ENCODE measurements at places on chromosomes 2 and 18.

GRCh38 chr2:109226128-109226527, 97.1 kb downstream of the SH3RF3 start:
- no peak overlapping the region for H3K4me3 ChIP-seq
- H3K4me1 ChIP-seq = peaks cover 6% of the 10 kb centered on the region
- no peak overlapping the region for H3K27ac ChIP-seq
- no peaks in the 10 kb centered on the region for H3K36me3 ChIP-seq
- peaks cover 10% of the 10 kb centered on the region for H3K27me3 ChIP-seq
- no peak for DNase-seq

DNA sequence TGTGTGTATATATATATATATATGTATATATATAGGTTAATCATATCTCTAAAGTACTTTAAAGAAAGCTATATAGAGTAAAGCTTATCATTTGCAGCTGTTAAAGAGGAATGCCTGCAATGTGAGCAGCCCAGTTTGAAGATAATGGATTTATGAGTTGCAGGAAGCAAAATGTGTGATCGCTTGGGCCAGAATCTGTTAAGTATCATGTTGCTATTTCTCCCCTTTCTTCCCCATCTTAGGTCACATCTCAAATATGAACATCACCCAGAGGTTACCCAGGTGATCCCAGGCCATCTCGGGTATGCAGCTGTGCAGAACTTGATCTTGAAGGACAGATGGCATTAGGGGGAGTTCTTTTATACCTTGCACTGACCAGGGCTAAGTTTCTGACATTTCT, 316.5 kb downstream of the MTX2 start:
- no peak overlapping the region for H3K27ac ChIP-seq
- H3K4me3 ChIP-seq = no peak overlapping the region
- DNase-seq = no peak
- H3K4me1 ChIP-seq = peaks cover 25% of the 10 kb centered on the region
- peaks cover 39% of the 10 kb centered on the region for H3K27me3 ChIP-seq

DNA sequence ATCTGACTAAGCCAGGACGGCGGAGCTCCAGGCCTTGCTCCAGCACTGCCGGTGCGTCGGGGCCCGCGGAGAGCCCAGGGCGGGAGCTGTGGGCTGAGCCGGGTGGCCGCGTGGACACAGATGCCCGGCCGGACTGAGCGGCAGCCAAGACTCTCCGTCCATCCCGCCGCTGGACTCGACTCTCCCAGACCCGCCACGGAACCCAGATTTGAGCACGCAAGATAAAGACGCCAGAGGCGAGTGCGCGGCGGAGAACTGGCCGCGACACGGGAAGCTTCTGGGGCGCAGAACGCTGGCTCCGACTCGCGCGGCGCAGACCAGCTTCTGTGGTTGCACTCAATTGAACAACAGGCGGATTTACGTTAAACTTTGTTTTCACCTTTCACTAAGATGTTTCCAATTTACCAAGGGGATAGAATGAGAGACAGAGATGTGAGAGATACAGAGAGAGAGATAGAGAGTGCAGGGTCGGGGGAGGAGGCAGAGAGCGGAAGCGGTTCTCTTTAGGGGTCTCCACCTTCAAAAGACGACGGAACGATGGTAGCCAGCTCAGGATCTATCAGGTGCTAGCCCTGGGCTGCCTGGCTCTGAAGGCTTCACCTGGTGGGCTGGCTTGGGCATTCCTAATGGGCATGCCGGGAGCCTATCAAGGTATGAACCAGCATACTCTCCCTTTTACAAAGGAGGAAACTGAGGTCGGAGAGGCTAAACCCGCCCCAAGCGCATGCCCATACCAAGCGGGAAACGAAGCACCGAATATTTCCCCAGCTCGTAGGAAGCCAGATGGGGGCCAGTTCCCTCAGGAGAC, 10.4 kb upstream of the EN1 start:
- peaks cover 100% of the 10 kb centered on the region for H3K27me3 ChIP-seq
- H3K4me3 ChIP-seq = no peak overlapping the region
- DNase-seq = no peak
- H3K36me3 ChIP-seq = peaks cover 2% of the 10 kb centered on the region
- H3K4me1 ChIP-seq = peaks cover 16% of the 10 kb centered on the region
- H3K27ac ChIP-seq = no peak overlapping the region

- no peak overlapping the region for H3K27ac ChIP-seq
- no peak for DNase-seq
- peaks cover 46% of the 10 kb centered on the region for H3K4me1 ChIP-seq
- peaks cover 43% of the 10 kb centered on the region for H3K36me3 ChIP-seq
Observed at GRCh38 chr2:223720367-223720766, 117.0 kb downstream of the AP1S3 start.

- peaks cover 69% of the 10 kb centered on the region for H3K4me1 ChIP-seq
- H3K36me3 ChIP-seq = no peaks in the 10 kb centered on the region
- no peak for DNase-seq
- no peak overlapping the region for H3K27ac ChIP-seq
- H3K4me3 ChIP-seq = peak overlapping the region; percentile 33
Observed at GRCh38 chr2:235659767-235660322, 166.0 kb downstream of the AGAP1 start.

DNA sequence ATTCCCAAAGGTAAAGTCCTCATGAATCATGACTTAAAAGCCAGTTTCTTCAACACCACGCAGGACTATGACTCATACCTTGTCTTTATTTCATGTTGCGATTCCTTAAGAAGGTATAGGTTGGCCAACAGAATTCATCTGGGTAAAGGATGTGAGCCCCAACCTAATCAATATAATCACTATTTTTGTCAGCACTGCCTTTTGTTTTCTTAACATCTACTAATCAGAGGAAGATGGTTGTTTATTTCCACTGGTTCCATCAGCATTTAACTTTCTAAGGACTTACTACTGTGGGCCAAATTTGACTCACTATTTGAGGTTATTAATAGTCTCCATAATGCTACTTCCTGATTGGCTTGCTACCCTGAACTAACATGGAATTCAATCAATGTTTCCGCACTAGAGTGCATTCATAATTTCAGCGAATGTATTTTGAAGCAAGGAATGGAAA, 78.6 kb downstream of the SCG2 start:
- no peaks in the 10 kb centered on the region for H3K27me3 ChIP-seq
- DNase-seq = no peak
- H3K36me3 ChIP-seq = peaks cover 2% of the 10 kb centered on the region
- peak overlapping the region; percentile 48 for H3K27ac ChIP-seq
- H3K4me3 ChIP-seq = no peak overlapping the region
- peaks cover 19% of the 10 kb centered on the region for H3K4me1 ChIP-seq

DNA sequence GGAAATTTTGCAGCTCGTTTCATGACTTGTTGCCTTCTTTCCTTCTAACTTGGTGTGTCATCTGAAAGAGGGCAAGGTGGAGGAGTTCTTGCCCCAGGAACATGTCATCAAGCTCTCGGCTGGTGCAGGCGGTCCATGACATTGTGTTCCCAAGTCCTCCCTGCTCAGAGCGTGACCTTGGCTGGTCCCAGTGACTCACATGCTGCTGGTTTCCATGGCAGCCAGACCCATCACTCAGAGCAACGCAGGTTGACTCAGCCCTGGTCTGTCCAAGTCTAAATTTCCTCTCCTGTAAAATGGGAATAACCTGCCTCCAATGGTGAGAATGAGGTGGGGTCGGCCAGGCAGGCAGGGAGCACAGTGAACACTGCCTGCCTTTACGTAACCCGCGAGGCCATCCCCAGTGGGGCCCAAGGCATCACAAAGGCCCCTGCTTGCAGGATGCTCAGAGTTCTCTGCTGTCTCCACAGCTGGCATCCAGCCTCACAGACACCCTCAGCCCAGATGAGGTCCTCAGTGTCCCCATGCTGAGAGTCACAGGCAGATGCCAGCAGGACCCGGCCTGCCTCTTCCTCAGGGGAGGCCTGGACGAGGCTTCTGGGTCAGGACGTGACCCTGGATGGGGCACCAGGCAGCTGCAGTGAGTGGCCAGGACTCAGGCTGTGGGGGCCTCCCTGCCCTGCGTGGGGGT, 143.7 kb downstream of the TPO start:
- no peak overlapping the region for H3K27ac ChIP-seq
- peaks cover 17% of the 10 kb centered on the region for H3K4me1 ChIP-seq
- DNase-seq = no peak

- no peak for DNase-seq
- H3K27ac ChIP-seq = no peak overlapping the region
- H3K4me3 ChIP-seq = no peak overlapping the region
- H3K36me3 ChIP-seq = peaks cover 3% of the 10 kb centered on the region
Observed at GRCh38 chr2:183541766-183542165, 417.5 kb downstream of the NUP35 start.

DNA sequence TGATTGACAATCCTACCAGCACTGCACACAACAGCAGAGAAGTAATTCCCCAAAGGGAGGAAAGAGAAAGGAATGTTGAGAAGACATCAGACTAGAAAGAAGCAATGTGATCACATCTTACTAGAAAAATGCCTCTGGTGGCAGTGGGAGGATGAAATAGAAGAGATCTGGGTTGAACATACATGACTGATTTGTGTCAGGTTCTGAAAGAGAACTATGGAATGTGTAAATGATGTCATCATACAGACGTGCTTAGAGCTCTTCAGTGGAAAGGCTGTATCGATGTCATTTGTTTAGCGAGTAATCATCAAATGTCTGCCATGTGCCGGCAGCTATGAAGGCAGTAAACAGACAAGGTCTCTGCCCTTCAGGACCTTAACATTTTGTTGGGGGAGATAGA, 24.9 kb downstream of the GORASP2 start:
- H3K36me3 ChIP-seq = peaks cover 37% of the 10 kb centered on the region
- H3K4me1 ChIP-seq = no peaks in the 10 kb centered on the region
- no peak overlapping the region for H3K27ac ChIP-seq
- DNase-seq = no peak
- no peak overlapping the region for H3K4me3 ChIP-seq

GRCh38 chr2:216710551-216711301, 15.4 kb upstream of the IGFBP5 start:
- DNase-seq = no peak
- H3K4me1 ChIP-seq = peaks cover 29% of the 10 kb centered on the region
- no peak overlapping the region for H3K4me3 ChIP-seq
- no peaks in the 10 kb centered on the region for H3K27me3 ChIP-seq
- peak overlapping the region; percentile 32 for H3K27ac ChIP-seq
